ENCODE measurements at places on chromosomes 3 and 15.

GRCh38 chr15:89472785-89473256 lies 23.6 kb downstream of the RHCG start:
- H3K4me1 ChIP-seq = peaks cover 24% of the 10 kb centered on the region
- DNase-seq = peak; percentile 87
- H3K36me3 ChIP-seq = no peaks in the 10 kb centered on the region
- no peak overlapping the region for H3K27ac ChIP-seq
- H3K27me3 ChIP-seq = peaks cover 69% of the 10 kb centered on the region
- H3K4me3 ChIP-seq = no peak overlapping the region

GRCh38 chr15:56776839-56777238 lies 43.5 kb upstream of the ZNF280D start:
- no peaks in the 10 kb centered on the region for H3K4me1 ChIP-seq
- DNase-seq = no peak
- no peaks in the 10 kb centered on the region for H3K36me3 ChIP-seq
- no peak overlapping the region for H3K4me3 ChIP-seq
- H3K27ac ChIP-seq = no peak overlapping the region

- no peak overlapping the region for H3K27ac ChIP-seq
- no peak for DNase-seq
- no peaks in the 10 kb centered on the region for H3K4me1 ChIP-seq
- H3K4me3 ChIP-seq = no peak overlapping the region
Measured at GRCh38 chr15:58546066-58546591, 114.3 kb downstream of the LIPC start.

GRCh38 chr15:39494462-39494861 lies 86.4 kb upstream of the THBS1 start:
- no peaks in the 10 kb centered on the region for H3K27me3 ChIP-seq
- no peak overlapping the region for H3K27ac ChIP-seq
- DNase-seq = no peak
- no peaks in the 10 kb centered on the region for H3K4me1 ChIP-seq
- H3K4me3 ChIP-seq = no peak overlapping the region
- no peaks in the 10 kb centered on the region for H3K36me3 ChIP-seq

DNA sequence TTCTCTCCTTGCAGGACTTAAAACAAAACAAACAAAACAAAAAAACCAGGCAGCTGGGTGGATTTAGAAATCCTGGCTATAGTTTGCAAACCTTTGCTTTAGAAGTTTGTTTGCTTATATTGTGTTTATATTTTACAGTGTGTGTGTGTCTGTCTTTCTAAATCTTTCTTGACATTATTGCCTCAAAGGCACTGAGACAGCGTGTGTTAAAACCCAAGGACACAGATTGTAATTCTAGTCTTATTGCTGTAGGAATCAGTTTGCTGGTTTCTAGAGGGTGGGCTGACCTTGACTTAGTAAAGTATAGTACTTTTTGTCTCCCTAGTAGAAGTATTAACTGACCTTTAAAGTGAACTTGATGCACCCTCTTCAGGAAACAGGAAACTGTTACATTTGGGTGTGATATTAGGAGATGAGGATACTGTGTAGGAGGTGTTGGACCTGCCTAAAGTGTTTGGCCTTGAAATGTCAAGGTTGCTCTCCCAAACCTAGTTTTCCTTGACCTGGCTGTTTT lies 71.0 kb downstream of the TCF12 start:
- peaks cover 10% of the 10 kb centered on the region for H3K4me1 ChIP-seq
- DNase-seq = no peak
- H3K36me3 ChIP-seq = peaks cover 6% of the 10 kb centered on the region
- H3K4me3 ChIP-seq = no peak overlapping the region
- no peak overlapping the region for H3K27ac ChIP-seq

DNA sequence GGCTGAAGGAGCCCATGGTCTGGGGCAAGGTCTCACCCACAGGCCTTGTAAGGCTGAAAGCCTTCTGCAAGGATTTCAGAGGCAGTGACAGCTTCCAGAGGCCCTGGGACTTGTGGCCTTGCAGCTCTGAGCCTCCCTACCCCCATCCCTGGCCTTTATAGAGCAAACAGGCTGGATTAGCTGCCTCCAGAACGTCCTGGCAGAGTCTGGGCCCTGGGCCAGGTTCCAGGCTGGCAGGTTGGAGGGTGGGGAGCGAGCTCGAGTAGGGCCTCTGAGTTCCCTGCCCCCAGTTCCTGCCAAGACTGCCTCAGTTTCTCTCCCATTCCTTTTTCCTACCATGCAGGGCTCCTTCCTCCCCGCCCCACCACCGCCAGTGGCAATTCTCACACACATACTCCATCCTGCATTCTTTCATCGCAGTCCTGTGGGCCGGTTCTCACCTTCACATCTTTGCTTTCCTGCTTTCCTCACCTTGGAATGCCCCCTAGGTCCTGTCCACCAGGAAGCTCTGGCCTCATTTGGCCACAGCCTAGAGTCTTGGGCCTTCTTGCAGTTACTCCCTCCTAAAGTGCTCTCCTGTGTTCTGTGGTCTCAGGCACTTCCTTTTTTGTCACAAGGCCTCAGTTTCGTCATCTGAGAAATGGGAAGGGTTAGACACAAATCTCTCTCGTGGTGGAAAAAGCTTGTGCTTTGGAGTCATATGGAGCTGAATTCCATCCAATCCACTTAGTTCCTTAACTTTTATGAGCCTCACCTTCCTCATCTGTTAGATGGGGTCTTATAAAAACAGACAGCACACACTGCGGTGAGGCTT lies 2.7 kb downstream of the LMAN1L start:
- no peaks in the 10 kb centered on the region for H3K27me3 ChIP-seq
- H3K4me1 ChIP-seq = peaks cover under 1% of the 10 kb centered on the region
- DNase-seq = no peak
- no peaks in the 10 kb centered on the region for H3K36me3 ChIP-seq

GRCh38 chr3:9247361-9247940 lies 2.0 kb downstream of the SRGAP3 start:
- peak; percentile 32 for DNase-seq
- H3K36me3 ChIP-seq = no peaks in the 10 kb centered on the region
- peaks cover 37% of the 10 kb centered on the region for H3K4me1 ChIP-seq
- H3K27ac ChIP-seq = peak overlapping the region; percentile 8

GRCh38 chr3:126547721-126548120 lies 11.0 kb downstream of the C3orf22 start:
- no peaks in the 10 kb centered on the region for H3K36me3 ChIP-seq
- no peak overlapping the region for H3K4me3 ChIP-seq
- peaks cover 17% of the 10 kb centered on the region for H3K4me1 ChIP-seq
- H3K27me3 ChIP-seq = no peaks in the 10 kb centered on the region

DNA sequence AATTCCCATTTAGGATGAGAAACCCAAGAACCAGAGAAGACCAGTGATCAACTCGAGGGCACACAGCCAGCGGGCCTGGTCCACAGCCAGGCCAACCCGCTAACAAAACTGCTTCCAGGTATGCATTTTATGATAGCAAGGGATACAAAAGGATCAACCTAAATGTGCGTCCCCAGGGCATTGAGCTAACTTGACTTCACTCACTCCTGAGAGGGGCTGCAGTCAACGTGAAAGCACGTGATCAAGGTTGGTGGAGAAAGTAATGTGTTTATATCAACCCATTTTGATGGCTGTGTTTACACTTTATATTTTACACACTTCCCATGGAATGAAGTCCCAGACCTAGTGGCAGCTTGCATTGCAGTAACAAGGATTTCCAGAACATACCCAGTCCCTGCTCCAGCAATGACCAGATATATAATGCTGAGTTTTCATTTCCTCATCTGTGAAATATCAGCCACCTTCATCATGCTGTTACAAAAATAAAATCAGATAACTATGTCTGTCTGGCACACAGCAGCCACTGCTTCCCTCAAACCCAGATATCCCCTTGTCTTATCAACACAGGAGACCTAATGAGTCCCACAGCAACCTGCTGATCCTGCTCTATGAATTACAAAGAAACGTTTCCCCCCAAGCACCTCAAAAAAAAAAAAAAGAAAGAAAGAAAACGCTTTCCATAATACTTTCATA lies 2.0 kb downstream of the KLHL6 start:
- H3K27ac ChIP-seq = no peak overlapping the region
- H3K27me3 ChIP-seq = no peaks in the 10 kb centered on the region
- DNase-seq = no peak
- no peaks in the 10 kb centered on the region for H3K36me3 ChIP-seq
- no peaks in the 10 kb centered on the region for H3K4me1 ChIP-seq
- no peak overlapping the region for H3K4me3 ChIP-seq

GRCh38 chr3:73603762-73604171 lies 21.0 kb downstream of the PDZRN3 start:
- no peaks in the 10 kb centered on the region for H3K4me1 ChIP-seq
- H3K27ac ChIP-seq = no peak overlapping the region
- no peaks in the 10 kb centered on the region for H3K36me3 ChIP-seq
- H3K4me3 ChIP-seq = no peak overlapping the region
- H3K27me3 ChIP-seq = no peaks in the 10 kb centered on the region
- no peak for DNase-seq

DNA sequence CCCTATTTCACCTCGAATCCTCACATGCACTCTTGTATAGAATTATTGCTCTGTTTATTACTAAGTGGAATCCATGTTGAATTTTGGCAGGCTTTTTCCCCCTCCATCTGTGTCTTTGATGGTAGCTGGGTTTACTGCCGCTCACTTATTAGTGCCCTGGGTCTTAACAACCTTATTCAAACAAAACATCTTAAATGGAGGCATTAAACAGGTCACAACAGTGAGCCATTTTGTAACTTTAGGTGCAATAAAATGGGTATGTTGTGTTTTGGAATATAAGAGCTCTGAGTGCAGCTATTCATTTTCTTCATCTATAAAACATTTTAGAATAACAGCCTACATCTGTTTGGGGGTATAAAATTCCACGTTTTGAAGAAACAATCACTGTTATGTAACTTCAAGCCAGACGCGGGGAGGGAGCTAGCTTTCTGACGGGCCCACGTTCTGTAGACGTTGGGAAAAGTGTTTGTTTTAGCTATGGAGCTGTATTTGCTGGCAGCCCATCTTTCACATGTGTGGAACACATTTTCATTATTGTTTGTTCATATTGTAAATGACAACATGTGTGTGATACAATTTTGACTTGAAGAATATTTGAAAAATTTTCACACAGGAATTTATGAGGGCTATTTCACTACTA lies 122.0 kb downstream of the SLC25A26 start:
- H3K36me3 ChIP-seq = no peaks in the 10 kb centered on the region
- no peak for DNase-seq
- no peak overlapping the region for H3K4me3 ChIP-seq
- H3K27me3 ChIP-seq = no peaks in the 10 kb centered on the region
- no peaks in the 10 kb centered on the region for H3K4me1 ChIP-seq

DNA sequence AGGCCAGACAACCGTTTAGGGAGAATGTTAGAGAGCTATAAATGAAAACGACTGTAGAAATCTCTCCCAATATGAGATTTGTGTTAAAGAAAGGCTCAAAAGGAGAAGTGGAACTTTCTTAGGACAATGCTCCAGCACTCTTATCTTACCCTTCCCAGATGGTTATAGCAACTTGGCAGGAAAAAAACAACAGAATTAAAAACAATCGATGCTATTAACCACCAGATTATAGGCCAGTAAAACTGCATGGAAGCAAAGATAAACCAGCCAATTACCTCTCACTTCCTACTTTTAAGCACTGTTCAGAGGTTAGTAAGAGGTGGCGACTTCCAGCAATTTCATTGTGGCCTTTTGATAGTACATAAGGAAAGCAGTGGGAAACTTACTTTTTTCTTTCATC lies 72.9 kb downstream of the TMCC1 start:
- DNase-seq = no peak
- H3K4me1 ChIP-seq = peaks cover 4% of the 10 kb centered on the region
- no peaks in the 10 kb centered on the region for H3K36me3 ChIP-seq
- H3K27me3 ChIP-seq = no peaks in the 10 kb centered on the region

DNA sequence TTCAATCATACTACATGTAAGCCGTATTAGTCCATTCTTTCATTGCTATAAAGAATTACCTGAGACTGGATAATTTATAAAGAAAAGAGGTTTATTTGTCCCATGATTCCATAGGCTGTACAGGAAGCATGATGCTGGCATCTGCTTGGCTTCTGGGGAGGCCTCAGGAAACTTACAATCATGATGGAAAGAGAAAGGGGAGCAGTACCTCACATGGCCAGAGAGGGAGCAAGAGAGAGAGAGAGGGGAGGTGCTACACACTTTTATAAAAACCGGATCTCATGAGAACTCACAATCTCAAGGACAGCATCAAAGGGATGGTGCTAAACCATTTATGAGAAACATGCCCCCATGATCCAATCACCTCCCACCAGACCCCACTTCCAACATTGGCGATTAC lies 14.3 kb upstream of the CLASP2 start:
- no peaks in the 10 kb centered on the region for H3K4me1 ChIP-seq
- no peaks in the 10 kb centered on the region for H3K36me3 ChIP-seq
- no peak overlapping the region for H3K27ac ChIP-seq
- H3K27me3 ChIP-seq = no peaks in the 10 kb centered on the region

GRCh38 chr3:166837535-166837934 lies 542.6 kb downstream of the ZBBX start:
- H3K27ac ChIP-seq = no peak overlapping the region
- H3K36me3 ChIP-seq = no peaks in the 10 kb centered on the region
- no peak overlapping the region for H3K4me3 ChIP-seq
- H3K4me1 ChIP-seq = no peaks in the 10 kb centered on the region

GRCh38 chr3:109098079-109098644 lies 19.8 kb downstream of the MORC1 start:
- no peaks in the 10 kb centered on the region for H3K27me3 ChIP-seq
- no peak overlapping the region for H3K4me3 ChIP-seq
- no peaks in the 10 kb centered on the region for H3K4me1 ChIP-seq
- H3K27ac ChIP-seq = no peak overlapping the region

- no peak overlapping the region for H3K27ac ChIP-seq
- H3K36me3 ChIP-seq = no peaks in the 10 kb centered on the region
- no peak for DNase-seq
- no peaks in the 10 kb centered on the region for H3K4me1 ChIP-seq
- H3K27me3 ChIP-seq = no peaks in the 10 kb centered on the region
Measured at GRCh38 chr15:89034305-89034704, 54.0 kb upstream of the ABHD2 start.

- H3K27ac ChIP-seq = no peak overlapping the region
- peaks cover 7% of the 10 kb centered on the region for H3K4me1 ChIP-seq
- no peak for DNase-seq
- no peak overlapping the region for H3K4me3 ChIP-seq
Measured at GRCh38 chr3:70516076-70516475, 203.6 kb upstream of the MDFIC2 start.

Measured in neural progenitor cell (in vitro differentiated cells).